ENCODE measurements at places on chromosomes 1 and 21. TPM values are rescaled to one million over a fixed set of nuclear protein-coding genes. Genes with fewer than 3 reads are reported as not detected.

DNA sequence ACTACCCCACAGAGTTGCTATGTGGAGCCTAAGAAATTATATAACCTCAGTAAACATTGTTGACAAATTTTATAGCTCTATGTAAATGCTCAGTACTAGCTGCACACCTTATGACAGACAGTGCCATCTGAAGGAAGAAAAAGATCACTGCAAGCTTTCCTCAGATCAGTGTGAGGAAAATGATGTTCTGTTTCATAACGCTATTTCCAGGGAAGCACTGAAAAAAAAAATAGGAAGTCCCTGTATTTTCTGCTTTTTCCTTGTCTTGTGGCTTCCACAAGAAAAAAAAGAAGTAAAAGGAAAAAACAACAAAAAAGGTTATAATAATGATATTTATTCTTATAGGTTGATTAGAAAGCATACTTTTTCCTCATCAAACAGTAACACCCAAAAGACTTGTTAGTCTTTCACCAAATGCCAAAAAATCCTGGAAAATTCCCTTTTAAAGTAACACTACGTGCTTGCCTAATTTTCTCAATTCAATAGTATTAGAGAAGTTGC, 23.2 kb downstream of the LYST start:
- DNase-seq, result no peak
- no peak overlapping the region for H3K27ac ChIP-seq
- no peaks in the 10 kb centered on the region for H3K27me3 ChIP-seq

GRCh38 chr1:204274446-204274845, 60.7 kb upstream of the GOLT1A start:
- peaks cover 9% of the 10 kb centered on the region for H3K4me1 ChIP-seq
- H3K4me3 ChIP-seq, result no peak overlapping the region
- H3K36me3 ChIP-seq, result peaks cover 41% of the 10 kb centered on the region
- H3K27me3 ChIP-seq, result no peaks in the 10 kb centered on the region
- H3K27ac ChIP-seq, result no peak overlapping the region

DNA sequence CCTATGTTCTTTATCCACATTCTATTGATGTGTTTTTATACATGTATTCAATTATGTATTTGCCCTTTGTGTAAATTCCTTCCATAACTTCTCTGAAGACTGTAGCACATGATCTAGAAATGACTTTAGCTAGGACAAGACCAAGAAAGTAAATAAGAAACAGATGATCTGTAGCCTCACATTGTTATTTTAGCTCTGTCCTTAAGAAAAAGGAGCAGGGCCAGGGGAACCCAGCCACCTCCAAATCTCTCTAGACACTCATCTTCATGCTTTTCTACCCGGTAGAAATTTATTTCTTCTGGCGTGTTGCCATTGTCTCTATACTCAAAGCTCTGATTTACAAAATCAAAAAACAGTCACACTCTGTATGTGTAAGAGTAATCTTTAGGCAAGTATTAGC, 27.1 kb downstream of the CDC7 start:
- no peaks in the 10 kb centered on the region for H3K36me3 ChIP-seq
- DNase-seq, result no peak
- no peak overlapping the region for H3K4me3 ChIP-seq

Gene HUNK
- not detected for total RNA-seq

Gene FCER1G
- total RNA-seq, result 1.3 TPM

DNA sequence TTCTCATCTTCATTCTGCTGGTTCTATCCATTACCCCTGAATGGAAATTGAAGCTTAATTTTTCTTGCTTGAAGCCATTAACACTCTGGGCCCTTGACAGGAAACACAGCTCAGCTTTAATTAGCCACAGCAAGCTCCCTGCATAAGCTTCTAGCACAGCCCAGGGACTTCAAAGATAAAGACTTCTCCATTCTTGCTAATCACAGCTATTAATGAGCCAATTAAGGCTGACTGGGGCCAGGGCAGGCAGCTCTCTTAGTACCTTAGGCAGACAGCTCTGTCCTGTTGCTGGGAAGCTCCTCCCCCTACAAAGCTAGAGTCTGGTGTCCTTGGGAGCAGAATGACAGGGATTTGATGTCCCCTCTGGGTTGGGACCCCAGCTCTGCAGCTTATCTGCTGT, 27.9 kb upstream of the TRABD2B start:
- no peak overlapping the region for H3K4me3 ChIP-seq
- no peak for DNase-seq
- no peaks in the 10 kb centered on the region for H3K4me1 ChIP-seq
- H3K36me3 ChIP-seq, result no peaks in the 10 kb centered on the region

- no peaks in the 10 kb centered on the region for H3K36me3 ChIP-seq
- no peaks in the 10 kb centered on the region for H3K27me3 ChIP-seq
- DNase-seq, result no peak
- peaks cover 35% of the 10 kb centered on the region for H3K4me1 ChIP-seq
- no peak within 1 kb of the TSS for H3K27ac ChIP-seq
Measured at GRCh38 chr1:19643602-19644394, at the start of gene NBL1. TSS of gene NBL1 (plus strand) at chr1:19644311. CDS start at chr1:19655031, 10,720 bp downstream.

- 0 out of 2 replicates have a peak, but pooled peaks cover 9% of the 10 kb centered on the region for H3K4me1 ChIP-seq
- H3K27ac ChIP-seq, result no peak overlapping the region
- no peaks in the 10 kb centered on the region for H3K36me3 ChIP-seq
- H3K27me3 ChIP-seq, result no peaks in the 10 kb centered on the region
Measured at GRCh38 chr1:92409946-92410549, 76.7 kb downstream of the GFI1 start.

Gene SERPINC1
- total RNA-seq, result not detected

GRCh38 chr1:56915960-56916359, 49.9 kb downstream of the C8B start:
- DNase-seq, result no peak
- H3K27me3 ChIP-seq, result peaks cover 12% of the 10 kb centered on the region
- no peak overlapping the region for H3K27ac ChIP-seq
- no peak overlapping the region for H3K4me3 ChIP-seq

Gene TRIM45
- 10.2 TPM for total RNA-seq

- no peak for DNase-seq
- no peak overlapping the region for H3K27ac ChIP-seq
- peaks cover 17% of the 10 kb centered on the region for H3K4me1 ChIP-seq
Measured at GRCh38 chr1:58861506-58861905, 77.7 kb upstream of the JUN start.

Gene NLRP3
- total RNA-seq, result not detected

- no peaks in the 10 kb centered on the region for H3K36me3 ChIP-seq
- DNase-seq, result peak; percentile 73
- peaks cover 53% of the 10 kb centered on the region for H3K4me1 ChIP-seq
- peak overlapping the region; percentile 97 for H3K27ac ChIP-seq
Measured at GRCh38 chr1:224733027-224733911, 117.2 kb downstream of the CNIH3 start.

- no peaks in the 10 kb centered on the region for H3K36me3 ChIP-seq
- no peak overlapping the region for H3K4me3 ChIP-seq
- no peaks in the 10 kb centered on the region for H3K27me3 ChIP-seq
- no peak overlapping the region for H3K27ac ChIP-seq
- DNase-seq, result no peak
Measured at GRCh38 chr1:12554521-12555305, 63.3 kb downstream of the DHRS3 start.

Gene DENND2C
- total RNA-seq, result 1.1 TPM

DNA sequence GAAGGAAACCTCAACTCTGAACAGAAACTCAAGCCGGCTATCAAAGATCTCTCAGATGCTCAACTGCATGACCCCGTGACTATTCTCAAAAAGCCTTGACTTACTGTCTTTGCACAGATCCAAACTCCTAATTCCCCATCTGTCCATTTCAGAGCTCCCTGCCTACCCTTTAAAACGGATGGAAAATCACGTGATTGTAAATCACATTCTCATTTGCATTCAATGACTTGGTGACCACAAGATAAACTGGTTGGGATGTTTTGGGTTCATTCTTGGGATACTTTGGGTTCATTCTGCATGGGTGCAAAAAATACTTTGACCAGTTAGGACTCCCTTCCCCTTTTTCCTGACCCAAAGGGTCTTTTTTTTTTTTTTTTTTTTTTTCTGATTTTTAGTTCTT, 41.3 kb upstream of the RUNX1 start:
- no peak for DNase-seq
- H3K4me1 ChIP-seq, result peaks cover 12% of the 10 kb centered on the region
- H3K36me3 ChIP-seq, result no peaks in the 10 kb centered on the region
- H3K27ac ChIP-seq, result no peak overlapping the region
- no peak overlapping the region for H3K4me3 ChIP-seq

- H3K36me3 ChIP-seq, result no peaks in the 10 kb centered on the region
- no peaks in the 10 kb centered on the region for H3K4me1 ChIP-seq
- H3K4me3 ChIP-seq, result no peak overlapping the region
Measured at GRCh38 chr1:219159946-219160645, 13.6 kb upstream of the LYPLAL1 start.

Gene DVL1
- total RNA-seq, result 95.8 TPM

- peaks cover 16% of the 10 kb centered on the region for H3K4me1 ChIP-seq
- DNase-seq, result no peak
- peak overlapping the region; percentile 79 for H3K4me3 ChIP-seq
- peak overlapping the region; percentile 70 for H3K27ac ChIP-seq
Measured at GRCh38 chr1:53219711-53220110, 723 bp downstream of the CZIB start.

- no peak for DNase-seq
- H3K4me1 ChIP-seq, result peaks cover 9% of the 10 kb centered on the region
- H3K36me3 ChIP-seq, result no peaks in the 10 kb centered on the region
- H3K27ac ChIP-seq, result no peak overlapping the region
Measured at GRCh38 chr1:167126317-167126716, 32.4 kb downstream of the STYXL2 start.

Gene MRPL37
- 180 TPM for total RNA-seq

DNA sequence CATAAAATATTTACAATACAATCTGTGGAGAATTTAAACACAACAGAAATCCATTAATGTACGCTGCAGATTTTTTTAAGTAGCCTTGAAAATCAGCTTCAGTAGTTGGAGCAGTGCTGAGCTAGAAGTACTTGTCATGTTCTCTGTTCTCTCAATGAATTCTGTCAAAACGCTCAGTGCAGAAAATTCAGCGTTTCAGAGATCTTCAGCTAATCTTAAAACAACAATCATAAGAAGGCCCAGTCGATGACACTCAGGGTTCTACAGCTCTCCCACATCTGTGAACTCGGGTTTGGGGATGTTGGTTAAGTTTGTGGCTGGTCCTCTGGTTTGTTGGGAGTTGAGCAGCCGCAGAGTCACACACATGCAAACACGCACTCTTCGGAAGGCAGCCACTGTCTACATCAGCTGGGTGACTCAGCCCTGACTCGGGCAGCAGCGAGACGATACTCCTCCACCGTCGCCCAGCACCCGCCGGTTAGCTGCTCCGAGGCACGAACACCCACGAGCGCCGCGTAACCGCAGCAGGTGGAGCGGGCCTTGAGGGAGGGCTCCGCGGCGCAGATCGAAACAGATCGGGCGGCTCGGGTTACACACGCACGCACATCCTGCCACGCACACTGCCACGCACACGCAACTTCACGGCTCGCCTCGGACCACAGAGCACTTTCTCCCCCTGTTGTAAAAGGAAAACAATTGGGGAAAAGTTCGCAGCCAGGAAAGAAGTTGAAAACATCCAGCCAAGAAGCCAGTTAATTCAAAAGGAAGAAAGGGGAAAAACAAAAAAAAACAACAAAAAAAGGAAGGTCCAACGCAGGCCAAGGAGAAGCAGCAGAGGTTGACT, 161.2 kb downstream of the RUNX1 start:
- peak overlapping the region; percentile 99 for H3K27ac ChIP-seq
- peaks cover 26% of the 10 kb centered on the region for H3K36me3 ChIP-seq
- H3K4me3 ChIP-seq, result peak overlapping the region; percentile 97
- peak; percentile 81 for DNase-seq

- no peak within 1 kb of the TSS for H3K4me3 ChIP-seq
- H3K4me1 ChIP-seq, result peaks cover 18% of the 10 kb centered on the region
- H3K27ac ChIP-seq, result no peak within 1 kb of the TSS
- no peaks in the 10 kb centered on the region for H3K36me3 ChIP-seq
Measured at GRCh38 chr1:1421147-1421906, at the start of gene ANKRD65. TSS of gene ANKRD65 (minus strand) at chr1:1421276. CDS start at chr1:1421005, 271 bp downstream.

Gene SLC25A34
- total RNA-seq, result 1.7 TPM

Gene AIRE
- not detected for total RNA-seq

DNA sequence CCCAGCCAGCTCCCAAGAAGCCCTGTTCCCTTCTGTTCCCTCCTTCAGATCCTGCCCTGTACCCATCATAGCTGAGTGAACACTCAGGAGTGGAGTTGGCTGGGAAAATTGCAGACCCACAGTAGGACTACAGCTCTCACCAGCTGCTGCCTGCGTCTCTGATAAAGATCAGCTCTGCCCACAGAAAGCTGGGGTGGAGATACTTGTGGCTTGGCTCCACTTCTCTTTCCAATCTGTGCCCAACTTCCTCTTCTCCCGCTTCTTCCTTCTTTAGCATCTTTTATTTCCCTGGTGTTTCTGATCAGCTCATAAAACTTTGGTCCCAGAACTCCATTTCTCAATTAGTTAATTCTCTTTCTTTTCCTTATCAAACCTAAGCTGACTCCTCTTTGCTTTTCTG, 5.5 kb upstream of the CD1A start:
- peaks cover 11% of the 10 kb centered on the region for H3K27me3 ChIP-seq
- no peaks in the 10 kb centered on the region for H3K4me1 ChIP-seq
- no peak for DNase-seq
- no peak overlapping the region for H3K27ac ChIP-seq
- H3K4me3 ChIP-seq, result no peak overlapping the region

GRCh38 chr1:10509809-10510509, 35.2 kb downstream of the PEX14 start:
- H3K4me1 ChIP-seq, result peaks cover 28% of the 10 kb centered on the region
- DNase-seq, result no peak
- H3K36me3 ChIP-seq, result no peaks in the 10 kb centered on the region
- no peaks in the 10 kb centered on the region for H3K27me3 ChIP-seq
- H3K4me3 ChIP-seq, result no peak overlapping the region

DNA sequence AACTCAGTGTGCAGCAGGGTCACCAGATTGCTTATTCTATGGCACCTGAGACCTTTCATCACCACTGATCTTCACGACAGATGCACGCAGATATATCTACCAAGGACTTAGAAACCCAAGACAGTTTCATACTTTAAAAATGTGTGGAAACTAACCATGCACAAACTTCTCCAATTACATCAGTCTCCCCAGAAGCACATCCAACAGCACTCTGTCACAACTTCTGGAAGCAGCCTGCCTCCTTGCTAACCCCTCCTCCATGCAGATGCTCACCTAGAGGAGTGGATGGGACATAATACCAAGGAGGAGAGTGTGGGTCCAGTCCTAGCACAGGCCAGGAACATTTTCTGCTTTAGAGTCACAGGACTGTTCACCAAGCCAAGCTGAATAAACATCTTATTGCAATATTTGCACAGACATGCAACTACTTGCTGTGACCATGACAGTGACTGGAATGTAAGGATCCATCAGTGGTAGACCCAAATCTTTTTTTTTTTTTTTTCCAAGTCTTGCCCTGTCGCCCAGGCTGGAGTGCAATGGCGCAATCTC, 69.4 kb downstream of the HIVEP3 start:
- no peaks in the 10 kb centered on the region for H3K36me3 ChIP-seq
- H3K27me3 ChIP-seq, result no peaks in the 10 kb centered on the region
